ENCODE measurements at places on chromosomes 11 and 22.

DNA sequence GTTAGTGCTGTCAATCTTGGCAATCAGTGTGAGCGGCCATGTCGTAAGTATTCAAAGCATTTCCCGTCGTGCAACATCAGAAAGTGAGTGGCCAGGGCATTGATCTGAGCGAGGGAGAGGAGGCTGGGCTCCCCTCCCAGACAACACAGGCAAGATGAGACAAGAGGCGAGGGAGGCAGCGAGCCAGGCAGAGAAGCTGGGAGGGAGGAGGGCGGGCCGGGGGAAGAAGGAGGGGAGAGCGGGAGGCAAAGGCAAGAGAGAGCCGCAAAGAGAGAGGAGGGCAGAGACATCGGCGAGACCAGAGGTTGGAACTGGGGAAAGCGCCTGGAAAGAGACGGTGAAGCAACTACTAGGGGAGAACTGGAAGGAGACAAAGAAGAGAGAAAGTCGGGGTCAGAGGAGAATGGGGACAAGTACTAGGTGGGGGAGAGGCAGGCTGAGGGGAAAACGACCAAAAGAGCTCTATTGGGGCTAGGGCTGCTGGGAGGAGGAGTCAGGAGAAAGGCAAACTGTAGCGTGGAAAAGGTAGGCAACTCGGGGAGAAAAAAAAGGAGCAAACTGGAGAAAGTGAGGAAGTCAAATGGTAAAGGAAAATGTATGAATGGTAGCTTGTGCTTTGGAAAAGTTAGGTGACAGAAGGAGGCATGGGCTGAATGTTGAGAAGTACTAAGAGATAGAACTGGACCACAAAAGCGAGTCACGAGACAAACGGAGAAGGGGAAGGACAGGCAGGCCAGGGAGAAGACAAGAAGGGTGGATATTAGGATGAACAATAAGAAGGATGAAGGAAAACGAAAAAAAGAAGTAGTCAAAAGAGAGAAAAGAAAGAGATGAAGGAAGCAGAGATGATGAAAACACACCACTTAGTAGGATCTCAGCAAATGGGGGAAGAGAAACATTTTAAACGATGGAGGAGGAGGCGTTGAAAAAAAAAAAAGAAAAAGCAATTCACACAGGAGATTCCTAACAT is 130.5 kb upstream of the C11orf58 start:
- DNase-seq, result no peak

DNA sequence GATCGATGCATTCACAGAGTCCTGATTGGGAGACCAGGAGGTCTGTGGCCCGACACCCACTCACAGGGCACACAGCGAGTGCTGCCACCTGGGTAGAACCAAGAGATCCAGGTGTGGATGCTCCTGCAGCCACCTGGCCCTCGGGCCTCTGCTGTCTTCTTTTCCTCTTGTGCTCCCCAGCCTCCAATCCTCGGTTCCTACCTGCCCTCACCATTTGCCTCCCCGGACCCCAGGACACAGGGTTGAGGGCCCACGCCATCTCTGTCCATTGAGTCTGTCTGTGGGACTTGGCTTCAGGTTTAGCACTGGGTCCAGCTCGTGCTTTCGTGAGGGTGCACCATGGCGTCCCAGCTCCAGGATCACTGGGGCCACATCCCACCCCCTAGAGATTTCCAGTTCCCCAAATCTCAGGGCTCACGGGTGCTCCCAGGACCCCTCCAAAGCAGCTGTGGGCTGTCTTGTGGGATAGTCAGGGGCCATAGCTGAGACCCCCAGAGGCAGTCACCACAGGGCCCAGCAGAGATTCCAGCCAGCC is 591.1 kb downstream of the BRD1 start:
- DNase-seq, result no peak

GRCh38 chr11:69159150-69159852 is 3.6 kb downstream of the SMIM38 start:
- DNase-seq, result no peak

GRCh38 chr22:43909708-43910107 is 13.9 kb upstream of the PNPLA3 start:
- no peak for DNase-seq

DNA sequence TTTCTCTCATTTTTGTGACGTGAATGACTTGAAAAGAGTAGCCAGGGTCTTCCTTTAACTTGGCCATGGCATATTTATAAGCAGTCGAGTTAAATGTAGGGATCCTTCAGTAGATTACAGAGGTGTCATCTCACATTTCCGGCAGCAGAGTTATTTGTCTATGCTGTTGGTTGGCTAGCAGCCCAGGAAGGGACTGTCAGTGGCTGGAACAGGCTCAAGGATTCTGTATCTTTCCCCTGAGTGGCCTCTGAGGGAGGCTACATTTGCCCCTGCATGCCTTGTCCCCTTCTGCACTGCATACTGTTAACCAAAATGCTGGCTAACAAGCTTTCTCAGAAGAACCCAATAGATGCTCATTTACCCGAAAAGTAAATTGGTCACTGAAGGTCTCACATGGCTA is 187.6 kb downstream of the PGR start:
- no peak for DNase-seq

- no peak for DNase-seq
Observed at GRCh38 chr11:96319898-96320656, 22.9 kb downstream of the MAML2 start.

DNA sequence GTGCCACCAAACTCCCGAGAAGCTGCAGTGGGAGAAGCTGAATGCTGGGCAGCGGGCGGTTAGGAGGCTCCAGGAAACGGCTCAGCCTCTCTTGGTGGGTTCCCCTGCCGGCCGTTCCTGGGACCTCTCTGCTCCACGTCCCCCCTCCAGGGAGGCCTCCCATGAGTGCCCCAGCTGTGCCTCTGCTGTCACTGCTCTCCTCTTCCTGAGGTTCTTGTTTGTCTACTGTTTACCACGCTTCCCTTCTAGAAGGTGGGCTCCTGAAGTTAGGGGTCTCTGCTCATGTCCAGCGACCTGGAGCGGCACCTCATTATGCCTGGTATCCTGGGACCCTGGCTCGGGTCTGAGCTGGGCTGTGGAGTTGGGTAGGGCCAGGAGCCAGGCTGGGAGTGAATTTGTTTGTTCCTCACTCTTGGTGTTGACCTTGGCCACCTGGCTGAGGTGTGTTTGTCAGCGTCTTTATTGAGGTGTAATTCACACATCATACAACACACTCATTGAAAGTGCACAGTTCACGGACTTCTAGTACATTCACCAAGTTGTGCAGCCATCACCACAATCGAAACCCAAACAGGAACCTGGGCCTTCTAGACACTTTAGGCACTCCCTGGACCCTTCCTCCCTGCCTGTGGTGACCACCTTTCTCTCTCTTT is 37.8 kb upstream of the GRAMD4 start:
- no peak for DNase-seq

DNA sequence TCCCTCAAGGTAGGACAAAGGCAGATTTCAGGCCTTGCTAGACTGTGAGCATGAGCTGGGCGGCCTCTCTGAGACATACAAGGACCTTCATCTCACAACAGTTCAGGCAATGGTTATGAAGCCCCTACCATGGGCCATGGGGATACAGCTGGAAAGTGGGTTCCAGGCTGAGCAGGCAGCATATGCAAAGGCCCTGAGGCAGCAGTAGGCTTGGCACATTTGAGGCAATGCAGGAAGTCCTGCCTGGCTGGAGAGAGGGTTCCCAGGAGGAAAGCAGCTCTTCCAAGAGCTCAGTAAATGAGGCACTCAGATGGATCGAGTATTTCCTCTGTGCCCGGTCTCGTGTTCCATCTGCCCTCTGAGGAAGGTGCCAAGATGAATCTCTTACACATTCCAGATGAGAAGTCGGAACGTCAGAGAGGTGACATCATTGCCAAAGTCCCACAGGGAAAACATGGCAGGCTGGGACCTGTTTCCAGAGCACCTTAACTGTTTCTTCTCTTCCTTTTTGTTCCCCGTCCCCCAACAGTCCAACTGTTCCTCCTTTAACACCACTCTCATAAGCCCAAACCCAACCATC is 388.6 kb downstream of the MN1 start:
- no peak for DNase-seq

DNA sequence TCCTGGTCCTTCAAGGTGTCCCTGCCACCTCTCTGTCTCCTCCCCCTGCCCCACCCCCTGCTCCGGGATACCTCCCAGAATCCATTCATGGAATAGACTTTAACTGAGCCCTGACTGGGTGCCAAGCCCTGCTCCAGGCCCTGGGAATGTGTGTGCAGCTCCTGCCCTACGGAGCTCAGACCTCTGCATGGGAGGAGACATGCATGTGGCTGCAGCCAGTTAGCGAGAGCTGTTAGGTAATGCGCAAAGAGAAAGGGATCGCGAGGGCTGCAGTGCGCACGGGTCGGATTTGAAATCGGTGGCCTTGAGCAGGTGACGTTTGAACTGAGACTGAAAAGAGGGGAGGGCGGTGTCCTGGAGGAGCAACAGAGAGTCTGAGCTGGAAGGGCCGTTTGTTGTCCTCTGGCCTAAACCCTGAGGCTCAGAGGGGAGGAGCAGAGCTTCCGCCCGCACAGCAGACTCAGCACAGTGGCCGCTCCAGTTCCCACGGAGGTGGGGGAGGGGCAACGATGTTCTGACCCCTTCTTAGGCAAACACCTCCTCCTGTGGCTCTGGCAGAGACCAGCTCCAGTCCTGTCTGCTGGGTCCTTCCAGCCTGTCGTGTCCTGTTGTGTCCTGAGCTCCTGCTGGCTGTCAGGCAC is 19.8 kb upstream of the LRRC10B start:
- no peak for DNase-seq

DNA sequence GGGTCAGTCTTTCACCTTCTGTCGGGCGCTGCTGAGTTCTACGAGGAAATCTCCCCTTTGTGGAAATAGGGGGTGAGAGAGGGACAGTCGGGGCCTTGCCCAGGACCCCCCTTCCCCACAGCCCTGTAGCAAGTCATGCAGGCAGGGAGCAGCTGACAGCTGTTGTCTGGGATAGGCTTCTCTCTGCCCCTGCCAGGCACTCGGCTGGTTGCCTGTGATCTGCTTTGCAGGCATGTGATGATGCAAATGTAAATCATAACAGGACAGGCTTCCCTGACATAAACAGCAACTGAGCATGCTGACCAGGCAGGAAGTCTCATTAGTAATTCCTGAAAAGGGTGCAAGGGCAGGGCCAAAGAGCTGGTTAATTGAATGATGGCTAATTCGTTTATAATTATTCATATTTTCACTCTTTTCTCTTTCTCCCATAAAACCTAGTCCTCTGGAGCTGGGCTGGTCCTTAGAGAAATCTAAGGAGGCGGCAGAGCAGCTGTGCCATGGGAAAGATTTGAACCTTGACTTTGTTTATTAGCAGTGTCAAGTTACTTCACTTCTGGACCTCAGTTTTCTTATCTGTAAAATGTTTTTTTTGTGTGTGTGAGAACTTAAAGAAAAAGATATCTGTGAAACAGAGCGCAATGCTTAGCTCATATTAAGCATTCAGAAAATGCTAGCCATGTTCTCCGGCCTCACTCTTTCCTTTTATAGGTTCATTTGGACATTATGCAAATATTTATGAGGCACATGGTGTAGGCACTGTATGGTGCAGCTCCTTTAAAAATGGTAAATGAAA is 129.7 kb downstream of the LDLRAD3 start:
- no peak for DNase-seq

GRCh38 chr11:110675548-110675947 is 36.7 kb downstream of the ARHGAP20 start:
- DNase-seq, result no peak

- DNase-seq, result no peak
Observed at GRCh38 chr11:67366961-67367760, 6.2 kb downstream of the CLCF1 start.

- DNase-seq, result no peak
Observed at GRCh38 chr11:8333811-8334401, 70.2 kb upstream of the LMO1 start.

GRCh38 chr11:87036756-87037449 is 831 bp upstream of the TMEM135 start:
- no peak for DNase-seq

- DNase-seq, result no peak
Observed at GRCh38 chr11:18770479-18771125, 21.0 kb downstream of the PTPN5 start.

- DNase-seq, result no peak
Observed at GRCh38 chr11:62340269-62340901, 3.1 kb downstream of the ASRGL1 start.

GRCh38 chr11:128621601-128622501 is 34.5 kb upstream of the ETS1 start:
- no peak for DNase-seq

All from stimulated activated CD4-positive, alpha-beta T cell treated with anti-CD3 and anti-CD28 coated beads, Interleukin-15, amount 100 ng/mL, for 1 hour (primary cell).